ENCODE measurements at places on chromosomes 13 and 19.
A peak's percentile ranks its signal among the peaks of the same experiment; 100 is the strongest.

GRCh38 chr13:110921209-110921608 lies 6.3 kb upstream of the ANKRD10 start:
- no peak for DNase-seq

- no peak for DNase-seq
These were observed 4.3 kb upstream of the A1BG start for GRCh38 chr19:58357481-58358145.

DNA sequence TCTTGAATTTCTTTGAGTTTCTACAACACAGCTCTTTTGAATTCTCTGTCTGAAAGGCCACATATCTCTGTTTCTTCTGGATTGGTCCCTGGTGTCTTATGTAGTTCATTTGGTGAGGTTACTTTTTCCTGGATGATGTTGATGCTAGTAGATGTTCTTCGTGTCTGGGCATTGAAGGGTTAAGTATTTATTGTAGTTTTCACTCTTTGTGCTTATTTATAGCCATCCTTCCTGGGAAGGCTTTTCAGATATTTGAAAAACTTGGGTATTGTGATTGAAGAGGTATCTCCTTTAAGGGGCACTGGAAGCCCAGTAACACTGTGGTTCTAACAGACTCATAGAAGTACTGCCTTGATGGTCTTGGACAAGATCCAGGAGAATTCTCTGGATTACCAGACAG lies 338.5 kb upstream of the SPRY2 start:
- DNase-seq: no peak

GRCh38 chr19:27751044-27751391 lies 1461.9 kb downstream of the UQCRFS1 start:
- no peak for DNase-seq

DNA sequence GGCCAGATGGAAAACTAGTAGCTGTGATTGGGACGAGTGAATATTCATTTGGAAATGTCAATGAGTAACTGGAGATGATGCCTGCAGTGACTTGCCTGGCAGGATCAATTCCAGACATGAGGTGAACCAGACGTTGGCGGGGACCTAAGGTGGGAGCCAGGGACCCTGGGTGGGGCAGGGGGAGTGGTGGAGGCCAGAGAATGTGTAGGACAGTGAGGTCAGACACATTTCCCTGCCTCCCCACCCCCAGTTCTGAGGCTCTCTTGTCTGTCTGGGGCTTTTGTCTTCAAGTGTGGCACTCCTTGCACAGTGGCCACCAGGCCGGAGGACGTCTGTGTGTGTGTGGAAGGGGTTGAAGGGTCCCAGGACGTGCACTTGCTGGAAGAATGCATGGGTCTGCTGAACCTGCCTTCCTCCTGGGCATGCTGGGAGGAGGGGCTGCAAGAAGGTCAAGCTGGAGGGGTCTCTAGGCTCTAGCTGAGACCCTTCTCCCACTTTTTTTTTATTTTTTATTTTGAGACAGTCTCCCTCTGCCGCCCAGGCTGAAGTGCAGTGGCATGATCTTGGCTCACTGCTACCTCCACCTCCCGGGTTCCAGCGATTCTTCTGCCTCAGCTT lies 51.6 kb downstream of the CHST8 start:
- no peak for DNase-seq

GRCh38 chr13:49935171-49936074 lies 717 bp downstream of the SPRYD7 start:
- DNase-seq: peak; percentile 43

DNA sequence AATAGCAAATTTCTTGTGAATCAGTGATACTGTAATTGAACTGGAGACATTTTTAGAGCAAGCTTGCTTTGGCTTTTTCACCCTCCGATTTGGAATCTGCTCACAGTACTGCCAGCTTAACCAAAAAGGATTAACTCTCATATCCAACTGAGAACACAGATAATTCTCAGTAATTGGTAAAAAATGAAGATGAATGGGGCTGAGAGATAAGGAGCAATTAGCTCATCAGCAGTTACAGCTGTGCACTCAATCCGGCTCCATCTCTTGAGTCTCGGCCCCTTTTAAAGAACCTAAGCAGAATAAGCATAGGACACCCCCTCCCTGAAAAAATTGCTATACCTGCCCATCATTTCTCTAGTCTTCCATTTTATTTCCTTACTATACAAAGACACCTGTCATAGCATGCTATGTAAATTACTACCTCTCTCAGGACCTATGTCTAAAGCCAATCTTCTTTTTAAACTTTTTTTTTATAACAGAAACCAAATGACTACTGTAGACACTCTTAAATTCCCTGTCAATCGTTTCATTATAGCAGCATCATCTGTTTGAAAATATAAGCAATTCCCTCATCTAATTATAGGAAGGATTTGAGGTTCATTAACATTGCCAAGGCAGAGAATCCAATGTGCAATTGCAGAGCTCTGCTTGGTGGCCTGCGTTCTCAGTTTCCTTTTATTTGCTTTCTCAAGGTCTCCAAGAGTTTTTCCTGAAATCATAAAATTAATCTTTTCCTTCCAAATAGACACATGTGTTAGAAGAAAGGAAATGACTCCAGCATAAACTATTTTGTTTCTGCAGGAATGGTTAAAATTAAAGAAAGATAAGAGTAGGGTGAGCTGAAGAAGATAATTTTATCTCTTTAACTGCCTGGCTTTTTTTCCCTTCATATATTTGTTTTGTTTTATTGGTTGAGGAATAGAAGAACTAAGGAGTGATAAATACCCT lies 242.1 kb downstream of the DACH1 start:
- no peak for DNase-seq

DNA sequence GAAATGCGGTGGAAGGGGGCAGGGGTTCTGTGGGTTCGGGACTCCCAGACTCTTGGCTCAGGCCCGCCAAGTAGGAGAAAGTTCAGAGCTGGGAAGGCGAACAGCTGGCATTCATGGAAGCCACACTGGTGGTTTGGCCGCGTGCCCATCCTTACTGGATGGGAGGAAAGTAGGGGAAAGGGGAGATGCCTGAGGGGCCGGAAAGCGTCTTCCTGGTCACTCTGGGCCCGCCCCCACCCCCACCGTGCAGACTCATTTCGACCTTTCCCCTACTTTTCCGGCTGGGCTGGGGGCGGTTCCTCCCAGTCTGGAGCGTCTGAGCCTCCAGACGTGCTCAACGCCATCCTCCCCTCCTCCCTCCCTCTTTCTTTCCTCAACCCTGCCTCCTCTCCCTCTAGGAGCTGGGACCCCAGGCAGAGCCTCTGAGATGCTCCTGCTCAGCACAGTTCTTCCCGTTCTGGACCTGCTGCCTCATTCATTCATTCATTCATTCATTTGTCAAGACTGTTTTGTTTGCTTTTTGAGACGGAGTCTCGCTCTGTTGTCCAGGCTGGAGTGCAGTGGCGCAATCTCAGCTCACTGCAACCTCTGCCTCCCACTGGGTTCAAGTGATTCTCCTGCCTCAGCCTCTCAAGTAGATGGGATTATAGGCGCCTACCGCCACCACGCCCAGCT lies 3.5 kb downstream of the ANGPTL4 start:
- no peak for DNase-seq
